ENCODE measurements at places on chromosomes 12 and 14.

DNA sequence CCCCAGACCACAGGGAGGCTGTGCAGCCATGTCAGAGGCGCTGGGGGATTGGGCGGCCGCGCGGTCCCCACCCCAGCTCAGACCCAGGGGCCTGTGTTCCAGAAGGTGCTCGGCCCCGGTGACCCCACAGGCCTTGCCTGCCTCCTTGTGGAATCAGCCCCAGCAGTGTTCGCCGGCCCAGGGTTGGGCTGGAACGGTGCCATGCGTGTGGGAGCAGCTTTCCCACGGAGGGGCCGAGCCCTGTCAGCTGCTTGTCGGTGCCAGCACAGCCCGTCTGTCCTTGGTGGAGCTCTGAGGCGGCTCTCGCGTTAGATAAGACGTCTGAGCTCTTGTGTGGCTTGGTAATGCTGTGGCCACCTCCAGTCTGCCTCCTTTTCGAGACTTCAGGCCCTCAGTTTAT, 8.5 kb downstream of the ZFYVE21 start:
- no peak for DNase-seq

GRCh38 chr14:52911904-52912303, 38.9 kb downstream of the FERMT2 start:
- no peak for DNase-seq

GRCh38 chr14:33461036-33461435, 489.8 kb downstream of the EGLN3 start:
- DNase-seq = no peak

- no peak for DNase-seq
These were observed 59.8 kb downstream of the CNTN1 start for GRCh38 chr12:40752011-40752410.

DNA sequence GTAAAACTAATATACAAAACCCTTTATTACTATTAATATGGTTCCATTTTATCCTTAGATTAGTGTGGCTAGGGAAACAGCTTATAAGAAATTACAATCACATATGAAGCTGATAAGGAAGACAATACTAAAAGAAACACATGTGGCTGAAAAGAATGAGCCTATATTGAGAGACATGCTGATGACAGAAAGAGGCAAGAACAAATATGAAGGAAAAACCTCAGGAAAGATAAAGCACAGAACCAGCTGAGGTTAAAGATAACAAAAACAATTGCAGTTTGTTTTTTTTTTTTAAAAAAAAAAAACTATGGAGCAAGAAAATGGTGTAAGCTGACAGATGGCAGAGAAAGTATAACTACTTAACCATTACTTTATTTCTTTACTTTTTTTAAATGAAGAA, 69.2 kb upstream of the OSBPL8 start:
- no peak for DNase-seq

DNA sequence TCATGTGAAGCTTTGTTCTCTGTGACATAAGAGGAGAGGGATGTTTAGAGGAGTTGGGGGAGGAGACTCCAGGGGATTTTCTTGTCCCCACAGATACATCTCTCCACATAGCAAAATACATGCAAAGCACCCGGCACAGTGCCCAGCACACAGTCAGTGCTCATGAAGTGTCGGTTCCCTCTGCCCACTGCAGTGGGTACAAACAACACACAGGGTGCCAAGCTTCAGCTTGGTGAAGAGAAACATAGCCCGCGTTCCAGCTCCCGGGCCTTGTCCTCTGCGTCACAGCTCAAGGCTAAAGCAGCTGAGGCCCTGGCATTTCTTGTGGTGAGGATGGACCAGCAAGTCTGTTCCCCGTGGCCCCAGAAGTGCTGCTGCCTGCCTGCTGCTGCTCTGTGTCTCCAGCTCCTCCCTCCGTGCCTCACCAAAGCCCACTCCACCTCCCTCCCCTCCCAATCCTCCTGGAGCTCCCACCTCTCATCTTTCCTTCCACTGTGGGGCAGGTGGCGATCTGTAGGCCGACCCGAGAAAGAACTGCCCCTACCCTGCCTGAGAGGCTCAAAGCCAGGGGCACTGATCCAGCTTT, 57.0 kb upstream of the FKBP4 start:
- no peak for DNase-seq

DNA sequence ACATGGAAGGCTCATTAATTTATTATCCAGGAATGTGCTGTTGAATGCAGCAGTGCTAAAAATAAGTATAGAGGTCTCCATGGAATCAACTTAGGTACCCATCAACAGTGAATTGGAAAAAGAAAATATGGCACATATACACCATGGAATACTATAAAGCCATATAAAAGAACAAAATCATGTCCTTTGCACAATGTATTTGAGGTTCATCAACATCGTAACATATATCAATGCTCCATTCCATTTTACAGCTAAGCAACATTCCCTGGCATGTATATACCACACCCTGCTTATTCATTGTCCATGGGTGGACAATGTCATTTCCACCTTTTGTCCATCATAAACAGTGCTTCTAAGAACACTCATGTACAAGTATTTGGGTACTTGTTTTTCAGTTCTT, 147.8 kb upstream of the RASSF8 start:
- DNase-seq = no peak

DNA sequence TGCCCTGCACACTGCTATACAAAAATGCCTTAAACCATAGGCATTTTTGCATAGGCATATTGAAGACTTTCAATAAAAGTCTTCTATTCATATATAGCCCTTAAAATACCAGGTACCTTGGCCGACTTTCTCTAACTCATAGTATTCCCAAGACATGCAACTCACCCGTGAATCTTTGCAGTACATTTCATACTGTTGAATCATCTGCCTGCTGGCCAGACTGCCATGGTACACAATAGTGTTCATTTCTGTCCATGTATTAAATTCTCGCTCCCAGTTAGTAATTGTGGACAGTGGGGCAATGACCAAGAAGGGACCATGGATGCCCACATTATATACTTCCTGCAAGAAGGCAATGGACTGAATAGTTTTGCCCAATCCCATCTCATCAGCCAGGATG, 24.3 kb upstream of the SUPT16H start:
- DNase-seq = no peak

DNA sequence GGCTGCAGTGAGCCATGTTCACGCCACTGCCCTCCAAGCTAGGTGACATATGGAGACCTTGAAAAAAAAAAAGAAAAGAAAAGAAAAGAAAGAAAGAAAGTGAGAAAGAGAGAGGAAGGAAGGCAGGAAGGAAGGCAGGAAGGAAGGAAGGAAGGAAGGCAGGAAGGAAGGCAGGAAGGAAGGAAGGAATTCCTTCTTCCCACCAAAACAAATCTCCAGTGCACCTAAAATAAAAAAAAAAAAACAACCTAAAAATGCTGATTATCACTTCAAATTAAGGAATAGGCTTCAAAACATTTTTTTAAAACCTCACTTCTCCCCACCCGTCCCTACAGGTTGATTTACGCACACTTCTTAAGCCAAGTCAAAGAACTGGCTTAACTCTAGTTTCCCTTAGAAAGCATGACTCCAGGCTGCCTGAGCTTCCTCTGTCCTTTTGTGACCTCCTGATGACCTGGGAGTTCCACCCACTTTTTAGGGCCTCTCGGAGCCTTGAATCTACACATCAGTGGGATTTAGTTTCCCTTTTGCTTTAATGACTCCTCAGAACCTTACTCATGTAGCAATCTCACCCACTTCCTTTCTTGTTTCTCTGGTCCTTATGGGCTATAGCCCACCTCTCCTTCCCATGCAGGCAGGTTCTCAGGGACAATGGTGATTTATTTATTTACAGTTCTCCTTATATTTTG, 18.6 kb downstream of the DUSP6 start:
- DNase-seq = no peak

DNA sequence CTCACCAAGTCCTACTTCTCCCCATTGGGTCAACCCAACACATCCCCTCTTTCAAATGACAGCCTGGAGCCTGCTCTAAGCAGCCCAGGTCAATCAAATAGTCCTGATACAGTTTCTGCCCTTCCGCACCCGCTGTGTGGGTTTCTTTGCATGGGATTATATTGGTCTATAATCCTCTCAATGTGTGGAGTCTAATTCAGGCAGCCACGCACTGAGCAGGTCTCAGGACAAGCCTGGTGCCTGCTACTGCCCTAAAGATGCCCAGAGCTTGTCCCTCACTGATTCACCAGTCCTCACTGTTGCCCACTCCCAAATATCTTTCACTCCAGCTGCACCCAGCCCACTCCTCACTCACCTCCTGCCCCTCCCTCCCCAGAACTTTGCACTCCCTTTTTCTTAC, 16.4 kb downstream of the ACTN1 start:
- no peak for DNase-seq

- no peak for DNase-seq
These were observed 326.6 kb downstream of the PAWR start for GRCh38 chr12:79364197-79364596.

GRCh38 chr12:64800640-64801039, 23.8 kb upstream of the TBC1D30 start:
- no peak for DNase-seq

DNA sequence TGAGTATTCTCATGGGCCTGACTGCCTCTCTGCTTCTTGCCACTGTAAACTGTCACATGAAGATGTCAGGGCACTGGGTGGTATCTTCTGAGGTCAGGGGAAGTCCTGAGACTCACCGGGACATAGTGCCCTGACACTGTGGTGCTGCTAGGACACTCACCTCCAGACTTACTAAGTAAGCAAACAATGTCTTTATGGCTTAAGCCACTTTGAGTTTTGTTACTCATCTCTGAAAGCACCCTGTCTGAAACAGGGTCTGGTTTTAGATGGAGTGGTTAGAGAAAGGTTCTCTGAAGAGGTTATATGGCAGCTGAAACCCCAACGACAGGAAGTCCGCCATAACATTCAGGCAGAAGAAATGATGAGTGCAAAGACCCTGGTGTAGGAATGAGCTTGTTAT, 22.7 kb downstream of the GPR19 start:
- no peak for DNase-seq

DNA sequence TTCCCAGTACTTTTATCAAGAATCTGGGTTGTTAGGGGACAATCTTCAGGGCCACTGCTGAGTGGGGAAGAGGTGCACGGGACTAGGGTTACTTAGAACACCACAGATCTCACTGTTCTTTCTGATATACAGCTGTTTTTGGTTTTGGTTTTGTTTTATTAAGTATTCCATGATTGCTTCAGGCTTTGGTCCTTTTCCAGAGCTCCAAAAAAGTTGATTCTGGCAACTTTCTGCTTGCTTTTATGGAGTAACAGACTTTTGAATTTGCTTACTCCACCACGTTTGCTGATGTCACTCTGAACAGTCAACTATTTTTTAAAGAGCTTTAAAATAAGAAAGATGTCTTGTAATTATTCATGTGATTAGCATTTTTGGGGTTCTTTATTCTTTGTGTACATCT, 368.1 kb upstream of the FOXG1 start:
- DNase-seq = no peak

- no peak for DNase-seq
These were observed 527.3 kb downstream of the SNAPC1 start for GRCh38 chr14:62289471-62289870.

DNA sequence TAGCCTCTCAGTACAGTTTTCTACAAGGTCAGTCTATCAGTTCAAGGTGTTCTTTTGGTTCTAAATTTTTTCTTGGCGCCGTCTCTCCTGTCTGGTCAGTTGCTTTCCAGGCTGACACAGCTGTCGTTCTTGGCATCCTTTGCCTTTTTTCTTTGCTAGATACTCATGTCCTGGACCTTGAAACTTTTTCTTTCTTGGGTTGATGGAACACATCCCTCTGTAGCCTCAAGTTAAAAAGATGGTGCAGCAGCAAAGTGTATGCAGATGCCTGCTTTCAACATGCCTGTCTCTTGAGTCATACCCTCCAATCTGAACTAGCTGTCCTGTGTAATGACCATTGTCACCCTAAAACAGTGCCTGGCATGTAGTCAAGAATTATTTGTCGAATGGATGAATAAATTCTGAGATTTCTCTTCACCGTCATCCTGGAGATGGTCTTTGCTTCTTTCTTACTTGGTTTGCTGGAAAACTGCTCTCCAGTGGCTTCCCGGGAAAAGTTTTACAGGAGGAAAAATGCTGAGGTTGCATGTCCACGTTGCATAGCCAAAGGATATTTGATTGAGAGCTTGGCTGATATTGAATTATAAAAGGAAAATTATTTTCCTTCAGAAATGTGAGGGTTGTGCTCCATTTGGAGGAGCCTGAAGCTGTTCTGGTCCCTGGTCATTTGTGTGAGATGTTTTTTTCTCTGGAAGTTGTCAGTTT, 4.6 kb downstream of the NYNRIN start:
- DNase-seq = no peak

GRCh38 chr14:105700622-105701288, 174.4 kb downstream of the TMEM121 start:
- DNase-seq = no peak

DNA sequence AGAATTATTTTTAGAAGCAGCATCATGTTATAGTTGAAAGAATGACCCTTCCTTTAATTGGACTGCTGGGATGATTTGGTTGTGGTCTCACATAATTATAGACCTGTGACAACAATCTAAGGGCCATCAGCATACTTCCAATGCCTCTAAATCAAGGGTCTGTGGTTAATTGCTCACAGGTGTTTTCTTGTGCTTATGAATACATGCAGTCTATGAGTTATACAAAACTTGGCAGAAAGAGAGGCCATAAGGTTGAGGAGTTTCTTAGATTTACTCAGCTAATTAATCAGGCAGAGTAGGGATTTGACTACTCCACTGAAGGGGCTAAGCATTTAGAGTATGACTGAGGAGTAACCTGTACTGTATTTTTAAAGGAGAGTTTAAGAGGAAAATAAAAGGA, 37.0 kb upstream of the FRMD6 start:
- DNase-seq = no peak

GRCh38 chr14:55256586-55256985, 14.6 kb upstream of the FBXO34 start:
- no peak for DNase-seq

GRCh38 chr14:74614508-74615495, 2.8 kb upstream of the LTBP2 start:
- no peak for DNase-seq

- DNase-seq = no peak
These were observed 142.5 kb downstream of the PHLDA1 start for GRCh38 chr12:75888874-75889613.

GRCh38 chr14:99666533-99666932, 17.6 kb upstream of the CYP46A1 start:
- no peak for DNase-seq

DNA sequence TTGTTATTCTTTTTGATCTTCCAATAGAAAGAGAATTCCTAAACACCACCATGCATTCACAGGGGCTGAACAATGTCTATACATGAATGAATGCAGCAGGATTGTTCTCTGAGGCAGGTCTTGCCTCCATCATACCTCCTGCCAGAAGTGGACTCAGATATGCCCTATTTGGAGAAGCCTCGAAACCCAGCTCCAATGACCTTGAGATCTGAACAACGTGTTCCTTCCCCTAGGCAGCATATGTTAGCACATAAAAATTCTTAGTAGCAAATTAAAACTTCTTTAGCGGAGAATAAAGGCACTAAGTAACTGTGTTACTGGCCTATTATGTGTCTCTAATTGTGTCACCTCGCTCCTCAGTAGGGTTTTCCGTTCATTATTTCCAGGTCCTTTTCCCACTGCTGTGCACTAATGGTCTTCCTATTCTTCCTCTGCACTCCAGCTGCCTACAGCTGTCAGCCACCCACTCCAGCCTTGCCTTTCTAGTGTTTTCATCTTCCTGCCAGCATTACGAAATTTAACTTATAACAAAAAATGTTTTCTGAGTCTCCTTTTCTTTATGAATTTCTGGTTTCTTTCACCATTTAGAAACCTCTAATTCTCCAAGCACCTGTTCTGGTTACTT, 62.6 kb upstream of the IGF1 start:
- no peak for DNase-seq

- no peak for DNase-seq
These were observed 169.5 kb downstream of the TTC8 start for GRCh38 chr14:88993946-88994345.

- no peak for DNase-seq
These were observed 98.9 kb downstream of the RBM19 start for GRCh38 chr12:113867258-113867657.

GRCh38 chr14:94101748-94102147, 8.8 kb upstream of the IFI27 start:
- no peak for DNase-seq

All from activated T-cell treated with anti-CD3 and anti-CD28 coated beads, Interleukin-2, amount 50 U/mL, for 1 hour (primary cell).